ENCODE measurements at places on chromosomes 7 and 10.

DNA sequence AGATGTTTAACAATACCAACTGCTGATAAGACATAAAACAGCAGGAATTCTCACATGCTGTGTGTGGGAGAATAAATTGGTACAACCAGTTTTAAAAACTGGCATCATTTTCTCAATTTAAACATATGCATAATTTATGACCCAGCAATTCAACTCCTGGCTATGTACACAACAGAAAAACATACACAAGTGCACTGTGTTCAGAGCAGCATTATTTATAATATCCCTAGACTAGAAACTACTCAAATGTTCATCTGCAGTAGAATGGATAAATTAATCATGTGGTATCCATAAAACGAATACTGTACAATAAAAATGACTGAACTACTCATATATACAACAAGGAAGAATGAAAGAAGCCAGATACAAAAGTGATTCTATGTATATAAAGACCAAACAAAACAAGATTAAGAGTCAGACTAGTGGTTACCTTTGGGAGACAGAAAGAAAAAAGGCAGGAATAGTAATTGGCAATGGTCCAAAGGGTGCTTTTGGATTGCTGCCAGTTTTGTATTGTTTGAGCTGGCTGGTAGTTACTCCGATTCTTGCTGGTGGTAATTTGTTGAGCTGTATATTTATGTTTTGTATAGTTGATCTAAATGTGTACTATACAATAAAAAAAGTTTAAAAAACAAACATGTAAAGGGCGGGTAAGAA lies 306.0 kb downstream of the TFEC start:
- DNase-seq: no peak

- no peak for DNase-seq
Measured at GRCh38 chr7:32093415-32094408, 23.5 kb upstream of the PDE1C start.

- DNase-seq: no peak
Measured at GRCh38 chr10:21732067-21732772, 198.2 kb downstream of the MLLT10 start.

DNA sequence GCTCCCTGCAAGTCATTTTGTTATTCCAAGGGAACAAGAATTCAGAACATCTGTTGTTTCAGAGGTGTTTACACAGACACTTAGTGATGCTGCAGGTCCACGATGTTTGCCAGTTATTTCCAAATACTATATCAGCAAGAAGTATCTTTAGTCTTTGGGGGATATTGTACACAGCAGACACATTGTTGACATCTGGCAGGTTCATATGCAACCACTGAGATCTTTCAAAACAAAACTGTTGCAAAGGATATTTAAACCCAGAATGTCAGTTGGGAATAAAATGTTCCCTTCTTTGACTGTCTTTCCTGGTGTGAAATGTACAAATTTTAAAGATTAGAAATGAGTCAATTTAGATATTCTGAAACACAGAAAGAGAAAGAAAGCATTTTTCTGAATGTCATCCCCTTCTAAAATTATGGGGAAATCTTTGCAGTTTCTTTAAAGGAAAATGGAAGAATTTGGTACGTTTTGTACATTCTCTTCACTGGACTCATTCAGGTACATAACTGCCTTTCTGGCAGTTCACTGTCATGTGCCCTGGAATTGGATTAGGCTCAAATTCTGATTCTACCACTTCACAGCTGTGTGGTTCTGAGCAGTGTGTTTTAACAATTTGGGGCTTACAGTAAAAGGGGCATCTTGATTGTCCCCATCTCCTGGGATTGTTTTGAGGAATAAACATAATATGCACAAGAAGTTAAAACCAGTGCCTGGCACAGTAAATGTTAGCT lies 40.3 kb upstream of the CELF2 start:
- no peak for DNase-seq
